ENCODE measurements at places on chromosomes 5 and 9. TPM values are rescaled to one million over a fixed set of nuclear protein-coding genes. Genes with fewer than 3 reads are reported as not detected.

GRCh38 chr9:91320299-91320698, 41.4 kb downstream of the AUH start:
- DNase-seq = no peak

GRCh38 chr9:121898856-121899255, 194.3 kb downstream of the TTLL11 start:
- DNase-seq = no peak

- no peak for DNase-seq
Measured at GRCh38 chr9:70590315-70590677, 175.8 kb upstream of the KLF9 start.

GFI1B gene
- not detected for total RNA-seq

DMRT2 gene
- total RNA-seq = not detected
